Activated T-helper 9 cell treated with anti-CD3 and anti-CD28 coated beads, Interleukin-2, amount 50 U/mL, for 16 hours (primary cell): ENCODE measurements at places on chromosomes 4 and X.

DNA sequence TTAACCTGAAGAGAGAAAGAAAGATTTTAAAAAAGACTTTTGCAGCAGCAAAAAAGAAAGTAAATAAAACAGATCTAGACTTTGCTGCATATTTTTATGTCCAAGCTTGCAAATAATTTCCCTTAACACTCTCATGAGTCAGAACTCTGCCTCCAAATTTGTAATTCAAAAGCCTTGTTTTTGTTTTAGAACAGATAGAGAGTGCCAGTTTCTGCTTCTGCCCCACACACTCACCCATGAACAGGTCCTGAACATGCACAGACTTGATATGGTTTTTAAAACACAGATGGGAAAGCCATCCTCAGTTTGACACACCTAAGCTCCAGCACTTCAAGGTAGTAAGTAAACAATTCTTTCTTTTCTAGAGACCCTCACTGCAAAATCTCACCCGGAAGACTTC is 39.7 kb upstream of the VCX3B start:
- no peak for DNase-seq

DNA sequence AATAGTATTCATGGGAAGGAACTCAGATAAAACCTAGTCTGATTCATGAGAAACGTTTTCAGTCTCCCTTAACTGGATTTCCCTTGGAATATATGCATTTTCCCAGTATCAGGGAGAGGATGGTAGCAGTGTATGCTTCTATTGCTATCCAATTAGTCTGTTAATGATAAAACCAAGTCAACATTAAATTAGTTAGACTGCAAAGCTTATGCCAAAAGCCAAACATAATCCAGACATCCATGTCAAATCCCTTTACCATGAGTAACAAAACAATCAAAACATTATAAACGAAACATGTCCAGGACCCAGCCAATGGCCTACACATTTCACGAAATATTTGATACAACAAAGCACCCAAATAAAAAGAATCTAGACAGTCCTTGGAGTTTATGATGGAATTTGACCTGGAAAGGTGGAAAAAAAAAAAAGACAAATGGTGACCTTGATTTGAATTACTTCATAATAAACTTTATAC is 34.5 kb upstream of the VEGFD start:
- DNase-seq: no peak

GRCh38 chr4:74038425-74039314 is at the start of gene CXCL3:
Gene CXCL3 (minus strand): TSS chr4:74038689. CDS start chr4:74038611, 78 bp downstream.
- no peak for DNase-seq

- no peak for DNase-seq
These were observed 70.1 kb downstream of the CHST7 start for GRCh38 chrX:46643636-46644035.

- DNase-seq: no peak
These were observed 46.6 kb upstream of the SHISA3 start for GRCh38 chr4:42350611-42351182.

DNA sequence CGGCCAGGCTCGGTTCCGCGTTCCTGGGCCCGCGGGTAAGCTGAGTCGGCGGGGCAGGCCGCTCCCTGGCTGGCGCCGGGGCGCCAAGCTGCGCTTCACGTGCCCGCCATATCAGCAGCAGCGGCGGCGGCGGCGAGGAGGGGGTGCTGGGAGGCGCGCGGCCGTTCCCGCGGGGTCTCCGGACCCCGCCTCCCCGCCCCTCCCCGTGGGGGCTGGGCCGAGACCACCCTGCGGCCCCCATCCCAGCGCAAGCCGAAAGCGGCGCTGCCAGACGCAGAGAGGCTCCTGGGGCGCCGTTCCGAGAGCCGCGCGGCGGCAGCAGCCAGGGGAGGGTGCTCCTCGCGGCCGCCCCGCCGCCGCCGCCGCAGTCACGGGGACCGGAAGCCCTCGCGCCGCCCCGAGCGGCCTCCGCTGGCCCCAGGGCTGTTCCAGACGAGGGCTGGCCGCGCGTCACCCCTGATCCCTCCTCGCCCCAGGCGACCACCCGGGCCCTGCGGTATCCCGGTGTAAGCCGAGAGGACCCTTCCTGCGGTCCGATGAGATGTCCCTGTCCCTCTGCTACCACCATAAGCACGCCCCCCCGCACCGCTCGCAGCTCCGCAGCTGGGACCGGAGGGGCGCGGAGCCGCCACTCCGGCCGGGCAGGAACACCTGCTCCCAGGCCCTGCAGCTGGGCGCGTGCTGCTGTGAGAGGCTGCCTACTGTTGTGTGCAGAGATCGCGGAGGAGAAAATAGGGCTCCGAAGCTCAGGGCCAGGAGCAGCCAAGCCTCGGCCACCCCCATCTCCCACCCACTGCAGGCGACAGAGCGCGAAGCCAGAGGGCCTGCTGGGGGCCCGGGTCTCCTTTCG is 7.5 kb upstream of the BCOR start:
- DNase-seq: no peak

DNA sequence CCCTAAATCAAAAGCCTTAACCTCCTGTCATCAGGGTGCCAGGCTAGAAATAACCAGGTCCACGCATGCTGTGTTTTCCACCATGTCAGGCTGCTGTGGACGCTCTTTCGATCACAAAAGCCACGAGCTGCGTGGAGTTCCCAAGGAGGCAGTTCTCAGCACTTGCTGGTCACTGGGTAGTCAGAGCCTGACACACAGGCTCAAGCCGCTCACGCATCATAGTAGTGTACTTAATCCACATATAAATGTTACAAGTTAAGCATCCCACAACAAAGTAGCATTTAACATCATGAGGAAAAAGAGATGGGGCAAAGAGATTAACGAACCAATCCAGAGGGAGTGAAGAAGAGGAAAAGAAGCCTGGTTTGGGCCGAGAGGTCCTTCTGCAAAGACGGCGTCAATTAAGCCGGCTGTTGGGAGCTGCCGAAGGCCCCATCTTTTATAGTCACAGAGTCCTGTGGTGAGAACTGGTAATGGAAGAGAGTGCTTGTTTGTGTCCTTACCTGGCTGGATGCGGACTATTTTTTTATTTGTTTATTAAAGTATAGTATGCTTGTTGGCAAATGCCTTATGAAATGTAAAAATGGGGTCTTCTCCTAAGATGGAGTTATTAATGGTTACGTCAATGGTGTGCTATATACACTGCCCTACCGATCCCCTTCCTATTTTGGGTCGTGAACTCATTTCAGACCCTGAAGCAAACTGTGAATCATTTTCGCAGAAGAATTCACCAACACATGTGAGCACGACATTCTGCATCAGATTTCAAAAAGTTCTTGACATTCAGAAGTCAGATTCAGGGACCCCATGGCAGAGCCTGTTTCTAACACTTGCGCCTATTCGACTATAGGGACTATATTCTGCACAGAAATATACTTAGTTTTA is 675 bp downstream of the PRIMPOL start:
- no peak for DNase-seq

DNA sequence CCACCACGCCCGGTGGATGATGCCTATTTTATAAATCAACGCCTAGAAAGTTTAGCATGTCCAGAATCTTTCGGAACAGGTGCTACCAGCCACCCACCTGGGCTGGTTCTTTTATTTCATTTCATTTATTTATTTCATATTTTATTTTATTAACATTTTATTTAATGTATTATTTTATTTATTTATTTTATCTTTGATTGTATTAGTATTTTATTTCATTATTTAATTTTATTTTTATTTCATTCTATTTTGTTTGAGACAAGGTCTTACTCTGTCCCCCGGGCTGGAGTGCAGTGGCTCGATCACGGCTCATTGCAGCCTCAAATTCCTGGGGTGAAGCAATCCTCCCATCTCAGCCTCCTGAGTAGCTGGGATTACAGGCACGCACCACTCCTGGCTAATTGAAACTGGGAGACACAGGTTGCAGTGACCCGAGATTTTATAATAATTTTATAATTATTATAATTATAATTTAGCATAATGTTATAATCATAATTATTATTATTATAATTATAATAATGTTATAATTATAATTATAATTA is 187.2 kb downstream of the SHOX start:
- no peak for DNase-seq

DNA sequence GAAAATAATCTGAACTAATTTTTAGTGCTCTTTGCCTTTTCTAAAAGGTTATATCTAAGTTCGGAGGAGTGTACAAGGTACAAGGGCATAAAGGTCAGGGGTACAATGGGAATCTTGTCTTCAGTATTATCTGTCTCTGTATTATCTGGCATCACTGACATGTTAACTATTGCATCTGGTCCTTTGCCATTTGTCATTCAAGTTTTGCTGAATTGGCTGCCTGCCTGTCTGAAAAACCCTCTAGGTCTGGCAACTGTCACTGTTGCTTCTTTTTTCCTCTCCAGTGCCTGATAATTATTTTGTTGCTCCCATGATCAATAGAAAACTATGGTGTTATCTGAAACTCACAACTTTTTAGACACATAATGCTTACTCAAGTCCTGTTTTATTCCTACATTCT is 112.5 kb upstream of the STK26 start:
- no peak for DNase-seq

DNA sequence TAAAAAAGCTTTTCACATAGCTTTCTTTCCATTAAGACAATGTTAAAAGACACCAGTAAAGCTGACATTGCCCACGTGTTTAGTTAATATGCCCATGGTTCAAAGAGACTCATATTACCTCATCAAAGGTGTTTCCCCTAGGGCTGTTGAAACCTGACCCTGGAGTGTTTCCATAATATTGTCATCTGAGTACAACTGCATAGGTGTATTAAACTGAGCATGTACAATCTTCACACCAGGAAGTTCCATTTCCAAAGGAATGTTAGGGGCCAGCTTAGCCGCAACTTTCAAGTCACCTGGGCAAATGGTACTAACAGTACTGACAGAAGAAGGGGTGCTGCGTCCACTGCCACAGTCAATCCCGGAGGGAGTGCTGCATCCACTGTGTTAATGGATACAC is 27.1 kb downstream of the PDLIM3 start:
- DNase-seq: no peak

DNA sequence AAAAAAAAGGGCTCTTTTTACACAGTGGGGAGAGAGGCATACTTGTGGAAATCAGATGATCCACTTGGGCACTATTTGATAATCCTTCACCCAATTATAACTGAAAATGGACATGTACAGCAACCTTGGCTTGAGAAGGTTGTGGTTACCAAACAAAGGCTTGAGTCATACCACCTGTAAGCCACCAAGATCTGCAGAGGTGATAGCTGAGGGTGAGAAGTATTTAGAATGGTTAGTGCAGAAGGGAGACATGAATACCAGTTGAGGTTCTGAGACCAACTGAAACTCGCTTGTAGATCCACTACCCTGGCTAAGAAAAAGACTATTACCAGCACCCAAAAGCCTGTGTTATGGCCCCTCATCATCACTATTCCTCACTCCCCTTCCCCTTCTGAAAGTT is 614.0 kb downstream of the STIM2 start:
- DNase-seq: no peak

- DNase-seq: no peak
These were observed 146.9 kb upstream of the FGF13 start for GRCh38 chrX:138858438-138858837.

- DNase-seq: no peak
These were observed 73.5 kb downstream of the RS1 start for GRCh38 chrX:18598413-18598812.

DNA sequence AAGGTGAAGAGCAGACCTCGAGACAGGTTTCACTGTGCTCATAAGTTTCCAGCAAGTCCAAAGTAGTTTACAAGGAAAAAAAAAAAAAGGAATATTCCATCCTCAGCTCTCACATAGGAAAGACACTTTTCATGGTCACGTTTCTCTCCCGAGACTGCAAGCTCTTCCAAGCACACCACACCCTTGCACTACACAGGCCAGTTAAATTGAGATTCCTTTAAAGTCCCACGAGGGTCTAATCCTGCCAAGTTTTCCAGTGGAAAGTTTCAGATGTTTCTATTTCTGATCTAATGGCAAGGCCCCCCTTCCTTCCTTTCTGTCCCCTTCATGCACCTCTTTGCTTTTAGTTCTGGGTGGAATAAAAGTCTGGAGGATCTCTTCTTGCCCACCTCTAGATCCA is 67.9 kb upstream of the PCDH19 start:
- DNase-seq: no peak

DNA sequence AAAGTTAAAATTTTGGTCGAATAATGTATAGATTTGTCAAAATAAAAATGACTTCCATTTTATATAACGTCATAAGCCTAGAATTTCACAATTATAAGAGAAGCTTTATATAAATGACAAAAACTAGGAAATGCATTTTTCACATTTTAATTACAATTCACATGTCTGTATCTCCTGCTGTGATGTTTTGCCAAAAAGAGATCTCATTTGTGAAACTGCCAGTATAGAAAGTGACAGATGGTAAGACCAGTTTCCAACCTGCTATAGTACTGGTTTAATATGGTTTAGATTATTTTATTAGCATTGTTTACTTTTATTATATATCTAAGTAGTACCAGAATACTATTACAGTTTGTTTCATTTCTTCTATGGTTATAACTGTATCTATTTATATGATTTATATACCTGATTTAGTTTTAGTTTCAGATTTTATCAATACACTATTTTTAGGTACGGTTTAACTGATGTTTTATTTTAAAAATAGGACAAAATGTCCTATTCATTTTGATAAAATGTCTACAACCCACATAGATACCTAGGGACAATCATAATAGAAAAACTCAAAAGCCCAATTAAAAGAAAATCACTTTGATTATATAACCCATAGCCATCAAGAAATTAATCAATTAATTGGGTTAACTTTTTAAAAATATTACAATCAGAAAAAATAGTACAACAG is 5.4 kb upstream of the CCSER1 start:
- DNase-seq: no peak

DNA sequence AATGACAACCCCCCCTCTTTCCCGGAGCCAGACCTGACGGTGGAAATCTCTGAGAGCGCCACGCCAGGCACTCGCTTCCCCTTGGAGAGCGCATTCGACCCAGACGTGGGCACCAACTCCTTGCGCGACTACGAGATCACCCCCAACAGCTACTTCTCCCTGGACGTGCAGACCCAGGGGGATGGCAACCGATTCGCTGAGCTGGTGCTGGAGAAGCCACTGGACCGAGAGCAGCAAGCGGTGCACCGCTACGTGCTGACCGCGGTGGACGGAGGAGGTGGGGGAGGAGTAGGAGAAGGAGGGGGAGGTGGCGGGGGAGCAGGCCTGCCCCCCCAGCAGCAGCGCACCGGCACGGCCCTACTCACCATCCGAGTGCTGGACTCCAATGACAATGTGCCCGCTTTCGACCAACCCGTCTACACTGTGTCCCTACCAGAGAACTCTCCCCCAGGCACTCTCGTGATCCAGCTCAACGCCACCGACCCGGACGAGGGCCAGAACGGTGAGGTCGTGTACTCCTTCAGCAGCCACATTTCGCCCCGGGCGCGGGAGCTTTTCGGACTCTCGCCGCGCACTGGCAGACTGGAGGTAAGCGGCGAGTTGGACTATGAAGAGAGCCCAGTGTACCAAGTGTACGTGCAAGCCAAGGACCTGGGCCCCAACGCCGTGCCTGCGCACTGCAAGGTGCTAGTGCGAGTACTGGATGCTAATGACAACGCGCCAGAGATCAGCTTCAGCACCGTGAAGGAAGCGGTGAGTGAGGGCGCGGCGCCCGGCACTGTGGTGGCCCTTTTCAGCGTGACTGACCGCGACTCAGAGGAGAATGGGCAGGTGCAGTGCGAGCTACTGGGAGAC is 1.6 kb downstream of the PCDH10 start:
- no peak for DNase-seq
